Activated T-cell treated with anti-CD3 and anti-CD28 coated beads for 1 hour (primary cell): ENCODE measurements at places on chromosomes 7 and 10.

DNA sequence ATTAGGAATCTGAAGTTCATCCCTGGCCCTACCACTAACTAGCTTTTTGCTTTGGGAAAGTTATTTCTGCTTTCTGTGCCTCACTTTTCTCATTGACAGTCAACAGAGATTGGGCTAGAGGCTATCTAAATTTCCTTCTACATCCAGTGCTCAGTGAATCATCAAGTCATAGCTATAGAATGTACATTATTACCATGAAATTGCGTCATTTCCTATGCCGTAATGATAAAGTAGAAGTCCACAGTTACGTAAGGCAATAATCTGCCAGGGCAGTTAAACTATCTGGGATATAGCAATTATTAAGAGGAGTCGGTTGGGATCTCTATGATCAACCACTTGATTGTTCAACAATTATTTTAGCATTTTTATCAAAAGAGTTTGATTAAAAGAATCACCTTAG is 64.4 kb downstream of the ITGB8 start:
- DNase-seq: no peak

DNA sequence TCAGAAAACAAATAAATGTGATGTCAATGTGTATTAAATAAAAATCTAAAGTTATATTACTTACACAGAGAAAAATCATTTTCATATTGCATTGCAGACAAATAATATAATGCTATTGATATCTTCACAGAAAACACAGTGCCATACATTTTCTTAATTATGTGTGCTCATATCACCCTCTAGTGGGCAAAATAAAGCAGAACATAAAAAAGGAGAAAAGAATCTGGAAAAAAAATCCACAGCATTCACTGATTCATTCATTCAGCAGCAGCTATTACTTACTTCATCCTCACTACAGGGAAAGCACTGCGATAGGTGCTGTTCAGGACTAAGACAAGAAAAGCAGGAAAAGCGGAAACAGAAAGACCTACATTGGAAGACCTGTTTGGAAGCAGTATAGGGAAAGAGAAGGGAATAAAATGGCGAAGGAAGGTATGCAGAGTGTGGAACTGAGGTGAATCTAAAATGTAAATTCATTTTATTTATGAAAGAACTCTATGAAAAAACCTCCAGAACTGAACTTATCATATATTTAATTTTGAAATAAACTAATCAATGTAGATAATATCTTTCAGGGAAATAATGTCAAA is 73.2 kb downstream of the POT1 start:
- no peak for DNase-seq

GRCh38 chr10:42932735-42933447 is 144.0 kb upstream of the RET start:
- DNase-seq: peak; percentile 61

DNA sequence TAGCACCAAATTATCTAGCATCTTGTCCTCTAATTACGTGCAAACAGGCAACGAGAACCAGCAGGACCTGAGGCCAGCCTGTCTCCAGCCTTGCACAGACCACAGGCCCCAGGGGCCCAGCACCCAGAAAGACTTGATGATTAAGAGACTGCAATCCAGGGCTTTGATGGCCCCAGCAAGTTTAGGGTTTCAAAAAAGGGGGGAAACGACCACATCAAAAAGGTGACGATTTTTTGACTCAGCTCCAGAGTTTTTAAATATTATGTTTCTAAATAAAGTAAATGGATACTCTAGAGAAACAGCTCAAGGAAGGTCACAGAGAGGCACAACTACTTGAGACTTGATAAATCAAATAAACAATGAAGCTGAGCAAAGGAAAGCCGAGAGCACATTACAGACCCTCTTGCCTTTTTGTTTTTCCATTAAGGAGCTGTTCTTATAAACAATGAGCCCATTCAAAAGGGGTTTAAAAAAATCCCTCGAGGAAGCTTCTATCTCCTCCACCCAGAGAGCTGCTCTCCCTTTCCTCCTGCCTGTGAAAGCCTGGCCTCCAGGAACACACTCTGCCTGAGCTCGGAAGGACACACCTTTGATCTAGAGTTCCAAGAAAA is 44.1 kb downstream of the GLI3 start:
- DNase-seq: no peak

DNA sequence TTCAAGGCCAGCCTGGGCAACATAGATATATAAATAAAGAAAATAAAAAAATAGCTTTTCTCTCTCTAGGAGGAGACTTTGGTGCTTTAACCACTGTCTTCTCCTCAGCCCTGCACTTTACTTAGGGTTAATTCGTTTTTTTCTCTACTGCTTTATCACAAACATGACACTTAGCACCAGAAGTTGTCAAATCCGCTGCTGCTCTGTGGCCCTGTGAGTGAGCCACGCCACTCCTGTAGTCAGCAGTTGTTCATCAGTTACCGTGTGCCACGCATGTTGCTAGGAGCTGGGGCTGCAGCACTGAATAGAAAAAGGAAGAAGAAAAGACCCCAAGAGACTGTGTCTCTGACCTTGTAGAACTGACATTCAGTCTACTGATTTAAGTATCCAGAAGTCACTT is 232.6 kb downstream of the CELF2 start:
- DNase-seq: no peak

DNA sequence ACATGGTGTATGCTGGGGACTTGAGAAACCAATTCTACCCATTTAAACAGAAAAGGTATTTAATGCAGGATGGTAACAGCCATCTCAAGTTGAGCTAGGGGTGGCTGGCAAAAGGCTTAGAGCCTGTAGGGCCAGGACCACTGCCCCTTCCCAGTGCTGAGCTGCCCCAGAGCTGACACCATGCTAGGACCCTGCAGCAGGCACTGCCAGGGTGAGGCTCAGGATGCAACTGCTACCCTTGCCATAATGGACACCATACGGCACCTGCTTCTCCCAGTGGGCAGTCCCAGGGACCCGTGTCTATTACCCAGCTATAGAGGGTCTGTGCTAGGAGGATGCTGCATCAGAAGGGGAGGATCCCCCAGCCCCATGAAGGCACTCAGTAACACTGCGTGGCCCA is 160.7 kb upstream of the ADCY1 start:
- no peak for DNase-seq

- DNase-seq: no peak
Observed at GRCh38 chr7:79293655-79294142, 159.8 kb downstream of the MAGI2 start.

DNA sequence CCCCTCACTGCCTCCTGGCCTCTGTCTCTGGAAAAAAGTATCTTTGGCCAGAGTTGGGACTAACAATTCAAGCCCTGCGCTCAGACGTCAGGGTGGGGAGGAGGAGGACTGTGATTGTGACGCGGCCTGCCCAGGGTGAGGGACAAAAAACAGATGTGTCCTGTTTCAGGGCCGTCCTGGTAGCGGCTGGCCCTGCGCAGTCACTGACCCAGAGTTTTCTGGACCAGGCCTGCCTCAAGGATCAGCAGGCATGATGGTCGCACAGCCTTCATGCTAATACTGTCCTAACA is 110.1 kb downstream of the CYTH3 start:
- no peak for DNase-seq

- no peak for DNase-seq
Observed at GRCh38 chr7:88312061-88312663, 5.5 kb upstream of the STEAP4 start.

- no peak for DNase-seq
Observed at GRCh38 chr10:89419548-89419947, 5.2 kb downstream of the IFIT5 start.

DNA sequence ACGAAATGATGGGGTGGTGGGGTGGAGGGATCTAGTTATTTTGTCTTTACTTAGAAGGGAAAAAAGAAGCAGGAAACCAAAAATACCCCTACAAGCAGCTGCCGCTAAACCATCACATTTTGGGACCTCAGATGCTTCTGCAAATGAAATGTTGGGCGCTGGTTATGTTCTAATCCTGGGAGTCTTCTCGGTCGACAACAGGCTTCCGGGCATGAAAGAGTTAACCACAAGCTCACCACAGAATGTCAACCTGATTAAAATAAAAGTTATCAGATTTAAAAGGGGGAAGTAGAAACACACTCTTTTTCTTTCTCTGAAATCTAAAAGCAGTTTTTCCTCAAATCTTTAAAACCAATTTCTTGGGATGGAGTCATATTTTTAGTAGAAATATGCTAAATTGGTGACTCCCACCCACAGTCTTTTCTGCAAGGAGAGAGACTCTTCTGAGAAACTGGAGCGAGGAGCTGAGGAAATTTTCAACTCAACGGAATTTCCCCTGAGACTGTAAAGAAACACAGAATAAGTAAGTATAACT is 16.8 kb downstream of the IL2RA start:
- no peak for DNase-seq

DNA sequence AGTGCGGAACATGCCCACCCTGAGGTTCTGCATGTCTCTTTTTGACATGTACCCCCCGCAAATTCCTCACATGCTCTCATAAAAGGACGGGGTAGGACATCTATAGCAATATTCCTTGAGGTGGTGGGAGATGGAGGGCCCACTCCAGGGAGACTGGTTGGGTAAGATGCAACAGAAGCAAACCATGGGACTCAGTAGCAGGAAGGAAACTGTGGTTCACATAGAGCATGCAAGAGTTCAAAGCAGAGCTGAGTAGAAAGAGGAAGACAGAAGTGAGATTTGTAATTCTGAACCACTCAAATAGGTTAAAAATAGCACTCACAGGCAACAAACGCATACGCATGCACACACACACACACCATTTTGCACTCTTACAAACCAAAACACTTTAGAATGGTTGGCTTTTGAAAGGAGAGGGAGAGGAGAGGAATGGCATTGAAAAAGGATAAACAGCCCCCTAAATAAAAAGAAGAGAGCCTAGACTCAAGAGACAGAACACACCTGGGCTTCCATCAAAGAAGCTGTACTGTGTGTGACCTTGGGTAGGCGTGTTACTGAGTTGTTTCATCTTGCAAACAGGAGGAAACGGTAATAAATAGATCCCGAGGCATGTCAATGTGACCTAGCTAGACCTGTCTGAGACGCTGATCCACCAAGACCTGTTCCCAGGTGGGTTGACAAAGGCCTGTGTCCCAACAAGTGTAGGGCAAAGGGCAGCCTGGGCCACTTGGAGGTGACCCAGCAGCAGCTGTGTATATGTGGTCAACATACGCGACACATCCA is 77.6 kb upstream of the LRRC4 start:
- DNase-seq: no peak

DNA sequence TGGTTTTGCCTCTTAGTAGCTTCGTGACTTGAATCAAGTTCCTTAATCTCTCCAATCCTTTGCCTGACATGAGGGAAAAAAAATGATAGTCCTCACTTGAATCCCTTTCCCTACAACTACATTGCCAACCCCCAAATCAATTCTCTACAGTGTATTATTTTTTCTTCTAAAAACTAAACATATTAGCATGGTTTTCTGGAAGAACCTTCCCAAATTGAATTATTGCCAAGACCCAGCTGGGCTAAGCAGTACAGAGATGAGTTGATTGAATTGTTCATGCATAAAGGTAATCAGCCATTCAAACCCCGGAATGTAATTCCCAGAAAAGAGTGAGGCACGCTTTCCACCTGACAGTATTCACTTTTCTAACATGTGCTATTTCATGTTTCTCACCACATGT is 155.6 kb upstream of the AGR3 start:
- no peak for DNase-seq

DNA sequence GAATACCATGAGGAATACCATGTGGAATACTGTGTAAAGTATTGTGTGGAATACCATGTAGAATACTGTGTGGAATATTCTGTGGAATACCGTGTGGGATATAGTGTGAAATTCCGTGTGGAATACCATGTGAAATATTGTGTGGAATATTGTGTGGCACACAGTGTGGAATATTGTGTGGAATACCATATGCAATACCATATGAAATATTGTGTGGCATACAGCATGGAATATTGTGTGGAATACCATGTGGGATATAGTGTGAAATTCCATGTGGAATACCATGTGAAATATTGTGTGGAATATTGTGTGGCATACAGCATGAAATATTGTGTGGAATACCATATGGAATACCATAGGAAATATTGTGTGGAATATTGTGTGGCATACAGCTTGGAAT is 135.1 kb upstream of the CHST15 start:
- DNase-seq: no peak

- DNase-seq: no peak
Observed at GRCh38 chr7:120720317-120720716, 137.6 kb downstream of the TSPAN12 start.

- DNase-seq: no peak
Observed at GRCh38 chr7:5456409-5456808, 32.8 kb upstream of the TNRC18 start.

DNA sequence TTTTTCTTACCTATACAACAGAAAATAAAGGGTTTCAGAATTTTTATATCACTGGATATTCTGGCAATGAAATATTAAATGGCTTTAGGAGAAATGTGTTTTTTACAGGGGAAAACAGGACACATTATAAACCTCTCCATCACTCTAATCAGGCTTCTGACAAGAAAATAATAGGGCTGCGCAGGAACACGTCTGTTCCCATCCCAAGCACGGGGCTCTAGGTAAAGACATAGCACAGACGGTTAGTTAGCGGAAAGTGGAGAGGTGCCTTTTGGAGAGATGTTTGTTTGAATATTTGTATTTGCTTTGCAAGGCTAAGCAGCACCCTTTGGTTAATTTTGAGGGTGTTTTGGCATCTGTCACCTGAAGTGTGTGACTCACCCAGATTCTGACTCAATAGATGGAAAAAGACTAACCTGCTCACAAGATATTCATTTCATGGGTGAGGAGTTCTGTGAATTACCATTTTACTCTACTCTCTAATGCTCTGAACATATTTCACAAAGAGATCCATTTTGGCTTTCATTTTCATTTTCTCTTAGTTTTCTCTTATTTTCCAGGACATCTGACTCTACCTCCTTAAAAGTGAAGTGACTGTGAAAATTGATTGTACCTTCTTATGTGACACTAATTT is 174.5 kb upstream of the AKR1E2 start:
- no peak for DNase-seq

- no peak for DNase-seq
Observed at GRCh38 chr7:48067475-48067874, 21.6 kb upstream of the UPP1 start.

DNA sequence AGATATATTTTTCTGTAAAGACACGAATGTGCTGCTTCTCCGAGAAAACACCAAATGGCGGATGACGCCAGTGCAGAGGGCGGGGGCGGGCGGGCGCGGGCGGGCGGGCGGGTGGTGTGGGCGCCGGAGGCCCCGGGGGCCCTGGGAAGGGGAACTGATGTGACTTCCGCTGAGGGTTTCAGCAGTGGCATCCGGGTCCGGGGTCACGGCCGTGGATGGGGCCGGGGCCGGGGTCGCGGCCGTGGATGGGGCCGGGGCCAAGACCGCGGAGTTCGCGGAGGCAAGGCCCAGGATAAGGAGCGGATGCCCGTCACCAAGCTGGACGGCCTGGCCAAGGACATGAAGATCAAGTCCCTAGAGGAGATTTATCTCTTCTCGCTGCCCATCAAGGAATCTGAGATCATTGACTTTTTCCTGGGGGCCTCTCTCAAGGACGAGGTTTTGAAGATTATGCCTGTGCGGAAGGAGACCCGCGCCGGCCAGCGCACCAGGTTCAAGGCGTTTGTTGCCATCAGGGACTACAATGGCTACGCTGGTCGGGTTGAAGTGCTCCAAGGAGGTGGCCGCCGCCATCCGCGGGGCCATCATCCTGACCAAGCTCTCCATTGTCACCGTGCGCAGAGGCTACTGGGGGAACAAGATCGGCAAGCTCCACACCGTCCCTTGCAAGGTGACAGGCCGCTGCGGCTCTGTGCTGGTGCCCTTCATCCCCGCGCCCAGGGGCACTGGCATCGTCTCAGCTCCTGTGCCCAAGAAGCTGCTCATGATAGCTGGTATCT is 20.3 kb upstream of the IGF2BP3 start:
- DNase-seq: peak; percentile 40

- DNase-seq: no peak
Observed at GRCh38 chr10:58016614-58017013, 251.1 kb downstream of the IPMK start.
